ENCODE measurements at places on chromosomes 2 and 18. TPM values are rescaled to one million over a fixed set of nuclear protein-coding genes. Genes with fewer than 3 reads are reported as not detected.
A peak's percentile ranks its signal among the peaks of the same experiment; 100 is the strongest.

DNA sequence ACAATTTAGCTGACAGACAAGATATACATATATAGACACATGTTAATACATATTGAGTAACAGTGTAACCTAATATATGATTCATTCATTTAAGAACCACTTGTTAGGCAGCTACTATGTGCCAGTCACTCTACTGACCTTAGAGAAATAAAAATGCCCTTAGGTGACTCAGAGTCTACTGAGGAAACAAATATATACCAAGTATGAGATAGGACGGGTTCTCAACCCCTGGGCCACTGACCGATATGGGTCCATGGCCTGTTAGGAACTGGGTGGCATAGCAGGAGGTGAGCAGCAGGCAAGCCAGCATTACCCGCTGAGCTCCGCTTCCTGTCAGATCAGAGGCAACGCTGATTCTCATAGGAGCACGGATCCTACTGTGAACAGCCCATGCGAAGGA, 14.8 kb downstream of the STRN start:
- no peak for DNase-seq

The CFC1 gene
- not detected for total RNA-seq

The RASGRP3 gene
- 50.0 TPM for total RNA-seq

DNA sequence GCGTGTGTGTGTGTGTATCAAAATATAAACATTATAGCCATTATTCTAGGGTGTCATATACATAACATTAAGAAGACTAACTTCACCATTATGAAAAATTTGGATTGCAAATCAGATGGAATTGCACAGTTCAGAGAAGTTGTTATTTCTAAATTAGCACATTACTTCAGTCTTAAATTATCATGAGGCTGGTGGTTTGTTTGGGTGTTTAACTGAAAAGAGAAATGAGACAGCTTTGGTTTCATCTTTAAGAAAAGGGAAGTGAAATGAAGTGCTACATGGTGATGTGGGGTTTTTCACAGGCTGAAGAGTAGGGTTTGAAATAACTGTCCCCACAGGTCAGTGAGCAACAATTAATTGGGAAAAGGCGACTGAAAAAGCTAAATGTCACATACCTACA, 161.2 kb upstream of the XIRP2 start:
- DNase-seq: no peak

DNA sequence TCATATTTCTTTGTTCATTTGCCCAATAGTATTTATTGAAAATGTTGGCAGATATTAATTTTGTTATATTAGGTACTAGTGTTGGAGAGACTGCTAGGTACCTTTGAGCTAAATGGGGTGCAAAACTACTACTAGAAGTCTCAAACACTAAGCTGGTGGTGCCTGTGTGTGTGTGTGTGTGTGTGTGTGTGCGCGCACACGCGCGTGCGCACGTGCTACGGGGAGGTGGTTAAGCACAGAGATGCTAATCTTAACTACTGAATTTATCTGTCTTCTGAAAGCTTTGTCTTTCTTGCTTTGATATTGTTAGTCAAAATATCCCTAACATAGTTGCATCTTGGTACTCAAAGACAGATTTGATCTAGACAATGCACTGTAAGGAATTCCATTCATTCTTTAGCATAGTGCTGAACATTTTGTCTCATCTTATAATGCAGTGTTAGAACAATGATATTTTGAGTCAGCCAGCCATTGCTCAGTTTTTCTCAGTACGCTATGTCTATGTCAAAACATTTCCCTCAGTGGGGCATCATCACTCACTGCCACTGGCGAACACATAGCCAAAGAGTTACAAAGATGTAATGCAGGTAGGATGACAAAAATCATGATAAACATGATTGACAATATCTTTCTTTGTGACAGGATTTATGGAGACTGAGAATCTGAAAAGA, 396.0 kb upstream of the RGPD4 start:
- DNase-seq: no peak

GRCh38 chr2:179521944-179522343, 257.3 kb upstream of the SESTD1 start:
- no peak for DNase-seq

DNA sequence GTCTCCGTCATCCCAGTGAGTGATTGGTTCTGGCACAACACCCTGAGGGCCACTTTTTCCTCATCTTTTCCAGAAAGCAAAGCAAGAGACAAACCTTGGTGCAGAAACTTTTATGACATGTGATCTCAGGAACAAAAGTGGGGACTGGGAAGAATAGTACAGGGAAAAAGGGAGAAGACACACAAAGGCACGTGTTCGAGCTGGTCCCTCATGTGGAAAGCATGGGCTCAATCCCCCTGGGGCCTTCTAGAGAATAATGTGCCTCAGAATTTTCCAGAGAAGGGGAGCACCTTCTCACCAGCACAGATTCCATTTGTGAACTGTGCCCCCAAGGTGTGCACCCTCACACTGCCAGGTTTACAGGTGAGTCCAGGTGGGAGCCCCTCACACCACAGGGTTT, 312.6 kb downstream of the FBXO15 start:
- no peak for DNase-seq

- DNase-seq: peak; percentile 21
These were observed 6.9 kb upstream of the ANXA4 start for GRCh38 chr2:69734854-69735544.

The ZNF24 gene
- total RNA-seq: 27.5 TPM

DNA sequence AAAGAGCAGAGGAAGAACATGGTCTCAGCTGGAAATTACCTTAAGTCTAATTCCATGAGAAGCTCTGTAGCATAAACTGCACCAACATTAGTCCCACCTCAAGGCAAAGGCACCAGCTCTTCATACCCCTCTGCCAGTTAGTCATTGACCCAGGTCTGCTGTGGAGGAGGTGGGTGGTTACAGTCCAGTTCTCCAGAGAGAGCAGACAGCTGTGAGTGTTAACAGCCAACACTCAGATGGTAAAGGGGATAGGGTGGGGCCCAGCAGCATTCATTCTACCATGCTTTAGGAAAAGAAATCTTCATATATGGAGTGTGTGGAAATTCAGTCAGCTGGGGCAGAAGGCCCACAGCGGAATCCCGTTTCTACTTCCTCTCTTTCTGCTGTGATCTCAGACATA, 159.7 kb upstream of the FBXO11 start:
- no peak for DNase-seq

GRCh38 chr2:205792908-205793307, 110.6 kb downstream of the NRP2 start:
- DNase-seq: no peak

DNA sequence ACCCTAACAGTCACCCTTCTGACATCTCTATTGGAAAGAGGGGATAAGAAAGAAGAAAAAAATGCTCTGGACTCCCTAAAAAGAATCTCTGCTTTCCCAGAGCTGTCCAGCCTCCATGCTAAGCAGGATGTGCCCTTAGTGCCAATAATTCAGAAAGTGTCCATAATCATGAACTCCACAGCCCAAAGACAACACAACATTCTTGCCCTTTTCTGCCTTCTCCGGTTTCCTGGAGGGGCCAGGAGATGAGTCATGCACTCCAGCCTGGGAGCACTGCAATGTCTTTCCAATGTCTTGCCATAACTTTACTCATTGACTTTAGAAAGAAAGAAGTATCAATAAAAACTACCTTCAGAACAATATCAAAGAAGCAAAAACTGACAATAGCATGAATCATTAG, 44.0 kb downstream of the KLF7 start:
- no peak for DNase-seq

DNA sequence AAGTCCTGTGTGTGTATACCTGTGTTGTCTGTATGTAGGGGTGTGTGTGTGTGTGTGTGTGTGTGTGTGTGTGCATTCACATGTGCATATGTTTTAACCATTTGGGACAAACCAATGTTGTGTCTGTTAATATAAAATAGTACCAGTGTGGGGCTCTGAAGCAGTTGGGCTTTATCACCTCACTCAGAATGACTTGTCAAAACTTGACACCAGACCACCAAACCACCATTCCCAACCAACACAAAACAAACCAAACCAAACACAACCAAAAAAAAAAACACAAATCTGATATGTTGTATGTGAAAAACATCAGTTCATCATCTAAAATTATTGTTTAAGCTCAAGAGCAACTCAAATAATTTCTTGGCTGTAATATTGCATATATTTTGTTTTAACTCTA, 42.1 kb downstream of the CALCRL start:
- DNase-seq: no peak

- no peak for DNase-seq
These were observed 235.4 kb downstream of the ATAD2B start for GRCh38 chr2:23691565-23691964.

The TCF7L1 gene
- total RNA-seq: 4.0 TPM

- no peak for DNase-seq
These were observed 61.3 kb downstream of the SPRED2 start for GRCh38 chr2:65371074-65371434.

The XDH gene
- total RNA-seq: not detected

DNA sequence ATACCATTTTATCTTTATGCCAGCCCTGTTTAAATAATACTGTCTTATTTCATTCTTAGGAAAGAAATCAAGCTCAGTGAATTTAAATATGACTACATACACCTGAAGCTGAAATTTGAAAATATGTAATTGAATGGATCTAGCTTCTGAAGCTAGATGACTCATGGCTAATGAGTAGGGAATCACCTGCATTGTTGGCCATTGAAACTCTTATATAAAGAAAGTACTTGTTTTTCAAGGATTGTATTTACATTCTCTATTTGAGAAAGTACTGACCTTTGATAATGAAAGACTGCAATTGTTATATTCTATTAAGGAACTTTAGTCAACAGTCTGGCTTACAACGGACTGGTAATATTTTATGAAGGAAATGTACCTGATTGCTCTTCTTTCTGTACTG, 346.7 kb upstream of the LRATD1 start:
- no peak for DNase-seq

GRCh38 chr2:8656160-8656641, 25.7 kb upstream of the ID2 start:
- DNase-seq: no peak

GRCh38 chr2:122660786-122661634, 905.6 kb downstream of the TSN start:
- no peak for DNase-seq

DNA sequence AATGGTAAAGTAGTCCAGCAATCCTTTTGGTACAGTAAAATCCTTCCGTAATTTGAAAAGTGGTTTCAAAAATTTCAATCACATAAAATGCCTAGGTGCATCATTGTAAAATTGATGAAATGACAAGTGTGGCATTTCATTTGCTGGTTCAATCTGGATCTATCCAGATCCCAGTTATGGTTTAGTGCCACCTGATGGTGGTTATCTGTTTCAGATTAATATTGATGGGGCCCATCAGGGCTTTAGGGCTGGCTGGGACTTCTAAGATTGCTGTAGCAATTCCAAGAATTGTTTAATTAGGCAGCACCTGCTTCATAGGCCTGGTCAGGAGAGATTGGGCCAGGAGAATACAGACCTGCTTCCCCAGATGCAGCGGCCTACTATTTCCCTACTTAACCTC, 55.5 kb upstream of the PIK3C3 start:
- DNase-seq: no peak

GRCh38 chr2:203016716-203017115, 2.0 kb downstream of the NBEAL1 start:
- no peak for DNase-seq

DNA sequence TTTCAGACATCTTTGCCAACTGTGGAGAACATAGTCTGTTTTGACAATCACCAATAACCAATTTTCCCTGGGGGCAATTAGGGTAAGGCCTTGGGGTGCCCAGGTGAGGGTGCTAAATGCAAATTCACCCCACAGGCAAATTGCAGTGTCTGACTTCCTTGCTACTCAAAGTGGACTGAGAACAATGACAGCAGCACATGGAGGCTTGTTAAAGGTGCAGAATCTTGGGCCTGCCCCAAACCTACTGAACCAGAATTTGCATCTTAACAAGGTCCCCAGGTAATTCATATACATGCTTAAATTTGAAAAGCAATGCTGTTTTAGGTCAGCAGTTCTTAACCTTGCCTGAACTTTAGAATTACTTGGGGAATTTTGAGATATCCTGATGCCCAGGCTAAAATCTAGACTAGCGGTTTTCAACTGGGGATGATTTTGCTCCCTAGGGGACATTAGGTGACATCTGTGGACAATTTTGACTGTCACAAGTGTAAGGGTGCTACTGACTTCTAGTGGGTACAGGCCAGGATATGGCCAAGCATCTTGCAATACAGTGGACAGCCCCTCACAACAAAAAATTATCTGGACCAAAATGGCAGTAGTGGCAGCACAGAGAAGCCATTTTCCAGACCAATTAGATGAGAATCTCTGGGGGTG, 80.2 kb upstream of the GCFC2 start:
- DNase-seq: no peak

DNA sequence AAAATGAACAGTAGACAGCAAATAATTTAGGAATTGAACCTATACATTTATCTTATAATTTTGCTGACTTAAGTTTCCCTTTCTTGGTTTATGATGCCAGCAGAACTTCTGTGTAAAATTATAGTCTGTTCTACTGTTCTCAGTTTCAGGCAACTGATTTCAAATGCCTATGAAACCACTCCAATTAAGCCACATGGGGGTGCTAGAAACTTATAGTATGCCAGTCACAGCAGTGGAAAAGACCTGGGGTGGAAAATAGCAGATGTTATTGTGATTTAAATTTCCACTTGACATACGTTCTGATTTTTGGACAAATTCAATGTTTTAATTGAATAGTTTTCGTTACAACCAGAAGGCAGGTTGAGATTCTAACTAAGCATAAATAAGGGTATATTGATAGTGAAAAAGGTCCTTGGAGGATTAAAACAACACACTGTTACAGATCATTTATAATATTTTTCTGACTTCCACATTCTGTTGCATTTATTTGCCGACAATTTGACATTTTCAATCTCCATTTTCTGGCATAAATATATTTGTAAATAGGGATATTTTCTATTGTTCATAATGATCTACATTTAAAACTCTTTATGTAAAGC, 61.4 kb downstream of the CPS1 start:
- DNase-seq: no peak

- DNase-seq: no peak
These were observed 3.0 kb downstream of the ABHD3 start for GRCh38 chr18:21701621-21702020.

- DNase-seq: no peak
These were observed 19.6 kb upstream of the NDUFV2 start for GRCh38 chr18:9082711-9083510.

DNA sequence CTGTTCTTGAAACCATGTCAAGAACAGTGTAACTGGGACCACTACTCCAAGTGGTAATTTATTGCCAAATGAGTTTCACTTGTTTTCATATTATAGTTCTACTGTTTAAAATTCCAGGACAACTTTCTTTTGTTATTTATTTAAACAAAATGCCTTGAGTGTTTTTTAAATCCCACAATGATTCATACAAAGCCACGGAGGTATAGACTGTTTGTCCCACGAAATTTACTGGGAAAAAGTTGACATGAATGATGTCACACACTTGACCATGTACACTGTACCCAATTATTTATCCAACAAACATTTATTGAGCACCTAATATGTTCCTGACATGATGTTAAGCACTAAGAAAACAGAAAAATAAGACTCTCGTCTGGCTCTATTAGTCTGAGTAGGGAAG, 243.9 kb upstream of the SIX2 start:
- DNase-seq: no peak

The SNRNP27 gene
- 61.7 TPM for total RNA-seq
